ENCODE measurements at places on chromosomes 7 and 10.
A peak's percentile ranks its signal among the peaks of the same experiment; 100 is the strongest.

DNA sequence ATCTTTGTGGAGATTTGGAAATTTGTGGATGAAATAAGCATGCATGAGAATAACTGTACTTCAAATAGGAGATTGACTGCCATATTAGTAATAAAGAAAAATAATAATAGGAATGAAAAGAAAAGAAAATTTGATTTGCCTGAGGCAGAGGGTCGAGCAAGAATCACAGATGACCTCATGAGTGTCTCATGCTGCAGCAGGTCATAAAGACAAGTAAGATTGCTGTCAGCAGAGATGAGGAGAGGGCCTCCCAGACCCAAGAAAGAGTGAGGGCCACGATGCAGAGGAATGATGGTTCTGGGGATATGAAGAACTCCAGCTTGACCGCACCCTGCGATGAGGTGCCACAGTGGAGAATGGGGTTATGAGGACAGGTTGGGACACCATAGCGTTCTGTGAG, 39.2 kb downstream of the TOMM7 start:
- DNase-seq: no peak

- DNase-seq: no peak
Observed at GRCh38 chr10:86782701-86783418, 26.4 kb downstream of the BMPR1A start.

- no peak for DNase-seq
Observed at GRCh38 chr7:133586253-133586652, 333.4 kb downstream of the EXOC4 start.

GRCh38 chr10:97676770-97677581, 10.1 kb downstream of the AVPI1 start:
- peak; percentile 83 for DNase-seq

DNA sequence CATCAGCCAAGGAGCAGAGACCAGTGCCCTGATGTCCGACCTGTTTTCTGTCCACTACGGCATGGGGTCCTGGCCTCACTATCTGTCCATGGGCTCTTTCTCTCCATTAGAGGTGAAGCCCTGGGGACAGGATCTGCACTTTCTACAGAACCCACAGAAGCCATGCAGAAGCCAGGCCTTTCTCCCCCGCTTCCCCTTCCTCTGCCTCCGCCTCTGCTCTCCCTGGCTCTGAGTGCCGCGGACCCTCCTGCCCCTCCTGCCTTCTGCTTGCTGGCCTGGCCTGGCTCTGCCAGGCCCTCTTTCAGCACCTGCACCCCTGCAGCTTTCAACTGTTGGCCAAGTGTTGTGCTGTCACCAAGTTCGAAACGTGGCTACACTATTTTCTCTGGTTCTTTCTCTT, 439.8 kb upstream of the ZMIZ1 start:
- no peak for DNase-seq

GRCh38 chr7:87671-88070, 104.7 kb upstream of the FAM20C start:
- DNase-seq: no peak

- DNase-seq: no peak
Observed at GRCh38 chr7:123305840-123306375, 106.1 kb upstream of the SLC13A1 start.

GRCh38 chr7:54541669-54542625, at the start of gene VSTM2A:
Gene VSTM2A (plus strand): TSS chr7:54542375. CDS start chr7:54542731, 356 bp downstream.
- DNase-seq: no peak

GRCh38 chr10:66519616-66520015, 406.2 kb upstream of the LRRTM3 start:
- no peak for DNase-seq

- DNase-seq: no peak
Observed at GRCh38 chr10:130737621-130738020, 573.9 kb downstream of the TCERG1L start.

DNA sequence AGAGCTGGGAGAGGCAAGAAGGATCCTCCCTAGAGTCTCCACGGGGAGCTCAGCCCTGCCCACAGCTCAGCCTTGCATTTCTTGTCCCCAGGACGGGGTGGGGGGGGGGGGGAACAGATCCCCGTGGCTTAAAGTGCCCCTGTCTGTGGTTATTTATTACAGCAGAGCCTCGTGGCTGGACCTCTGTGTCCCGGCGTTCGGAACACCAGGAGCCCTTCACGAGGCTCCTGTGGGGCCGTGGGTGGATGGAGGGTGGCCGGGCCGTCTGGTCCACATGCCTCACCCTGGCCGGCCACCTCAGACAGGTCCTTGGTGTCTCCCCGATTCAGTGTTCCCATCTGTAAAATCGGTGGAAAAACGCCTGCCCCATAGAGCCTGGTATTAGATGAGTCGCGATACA, 37.9 kb downstream of the FAM20C start:
- DNase-seq: no peak

DNA sequence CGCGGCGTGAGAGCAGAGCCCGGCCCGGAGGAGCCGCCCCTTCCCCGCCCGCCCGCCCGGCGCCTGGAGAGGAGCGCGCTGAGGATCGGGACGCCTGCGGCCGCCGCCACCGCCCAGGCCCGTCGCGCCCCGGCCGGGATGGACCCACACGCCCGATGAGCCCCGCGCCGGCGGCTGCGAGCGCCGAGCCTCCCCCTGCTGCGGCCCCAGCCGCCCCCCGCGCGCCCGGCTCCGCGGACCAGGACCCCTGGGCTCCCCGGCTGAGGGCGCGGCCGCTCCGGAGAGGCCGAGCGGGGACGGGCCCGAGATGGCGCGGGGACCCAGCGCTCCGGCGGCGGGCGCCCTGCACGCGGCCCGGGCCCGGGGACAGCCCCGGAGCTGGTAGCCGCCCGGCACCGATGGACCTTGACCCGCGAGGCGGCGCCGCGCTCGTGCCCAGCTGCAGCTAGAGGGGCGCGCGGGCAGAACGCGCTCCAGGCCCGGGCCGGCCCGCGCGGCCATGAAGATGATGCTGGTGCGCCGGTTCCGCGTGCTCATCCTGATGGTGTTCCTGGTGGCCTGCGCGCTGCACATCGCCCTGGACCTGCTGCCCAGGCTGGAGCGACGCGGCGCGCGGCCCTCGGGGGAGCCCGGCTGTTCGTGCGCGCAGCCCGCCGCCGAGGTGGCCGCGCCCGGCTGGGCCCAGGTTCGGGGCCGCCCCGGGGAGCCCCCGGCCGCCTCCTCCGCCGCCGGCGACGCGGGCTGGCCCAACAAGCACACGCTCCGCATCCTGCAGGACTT, 520 bp downstream of the FAM20C start:
- no peak for DNase-seq

All from GM13977 (cell line).